T follicular helper cell (primary cell): ENCODE measurements at places on chromosomes 6 and 20.

- no peak for DNase-seq
These were observed 12.5 kb downstream of the TFAP2B start for GRCh38 chr6:50831186-50831585.

GRCh38 chr6:5778317-5778857 is 228.3 kb downstream of the NRN1 start:
- no peak for DNase-seq

GRCh38 chr20:9741996-9742395 is 96.9 kb downstream of the PAK5 start:
- no peak for DNase-seq

- peak; percentile 2 for DNase-seq
These were observed 17.9 kb upstream of the RUNX2 start for GRCh38 chr6:45310118-45310788.

DNA sequence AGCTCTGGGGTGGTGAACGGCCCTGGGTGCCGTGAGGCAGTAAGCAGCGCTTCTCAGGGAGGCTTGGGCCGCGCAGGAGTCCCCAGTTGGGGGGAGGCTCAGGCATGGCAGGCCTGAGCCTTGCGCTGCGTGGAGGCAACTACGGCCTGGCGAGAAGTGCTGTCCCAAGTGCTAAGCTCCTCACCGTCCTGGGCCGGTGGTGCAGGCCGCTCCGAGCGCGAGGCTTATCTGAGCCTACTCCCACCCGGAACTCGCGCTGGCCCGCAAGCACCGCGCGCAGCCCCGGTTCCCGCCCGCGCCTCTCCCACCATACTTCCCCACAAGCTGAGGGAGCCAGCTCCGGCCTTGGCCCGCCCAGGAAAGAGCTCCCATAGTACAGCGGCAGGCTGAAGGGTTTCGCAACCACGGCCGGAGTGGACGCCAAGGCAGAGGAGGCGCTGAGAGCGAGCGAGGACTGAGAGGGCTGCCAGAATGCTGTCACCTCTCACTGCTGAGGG is 1.8 kb upstream of the WRNIP1 start:
- no peak for DNase-seq

GRCh38 chr6:19052219-19052618 is 665.1 kb downstream of the RNF144B start:
- no peak for DNase-seq

DNA sequence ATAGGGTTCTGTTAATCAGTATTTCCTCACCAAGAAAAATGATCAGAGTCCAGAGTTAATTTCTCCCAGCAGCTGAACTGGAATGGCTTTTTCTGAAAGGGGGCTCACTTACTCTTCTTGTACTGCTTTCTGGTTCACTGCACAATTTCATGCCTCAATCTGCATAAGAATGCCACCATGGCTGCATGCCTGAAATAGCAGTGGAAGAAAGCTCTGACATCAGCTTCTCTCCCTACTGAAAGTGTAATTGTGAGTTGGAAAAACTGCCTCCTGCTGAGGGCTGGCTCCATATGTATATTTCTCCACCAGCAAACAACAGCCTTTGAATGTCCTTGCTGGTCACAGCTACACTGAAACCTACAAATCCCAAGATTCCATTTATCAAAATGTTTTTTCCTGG is 1027.2 kb upstream of the GJE1 start:
- no peak for DNase-seq

DNA sequence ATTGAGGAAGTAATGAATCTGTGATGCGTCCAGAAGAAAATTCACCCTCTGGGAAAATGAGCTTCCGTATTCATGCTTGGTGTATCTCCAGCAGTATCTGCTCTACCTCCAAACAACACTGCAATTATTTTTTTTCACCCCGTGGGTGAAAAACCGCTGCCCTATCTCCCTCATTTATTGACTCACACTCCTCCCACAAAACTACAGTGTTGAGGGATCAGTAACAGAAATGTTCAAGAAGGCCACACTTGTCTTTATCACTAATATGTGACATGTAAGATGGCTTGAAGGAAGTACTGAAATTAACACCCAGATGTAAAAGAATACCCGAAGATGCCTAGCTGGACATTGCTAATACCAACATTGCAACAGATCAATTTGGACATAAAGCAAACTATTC is 4.9 kb upstream of the TBX18 start:
- no peak for DNase-seq

DNA sequence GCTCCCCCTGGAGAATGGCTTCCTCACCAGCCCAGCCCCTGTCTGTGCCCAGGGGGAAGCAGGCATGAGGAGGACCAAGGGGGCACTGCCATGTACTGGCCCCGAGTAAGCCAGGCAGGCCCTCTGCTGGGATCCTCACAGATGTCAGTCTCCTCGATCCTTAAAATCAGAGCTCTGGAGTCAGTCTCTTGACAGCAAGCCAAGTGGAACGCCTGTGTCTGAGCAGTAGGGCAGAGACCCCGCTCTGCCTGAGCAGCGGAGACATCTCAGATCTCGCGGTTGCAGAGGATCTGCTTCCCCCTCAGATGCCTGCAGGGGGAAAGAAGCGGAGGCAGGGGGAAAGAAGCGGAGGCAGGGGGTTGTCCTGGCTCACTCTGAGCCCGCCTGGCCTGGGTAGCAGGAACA is 92.6 kb downstream of the SNX5 start:
- DNase-seq: no peak

DNA sequence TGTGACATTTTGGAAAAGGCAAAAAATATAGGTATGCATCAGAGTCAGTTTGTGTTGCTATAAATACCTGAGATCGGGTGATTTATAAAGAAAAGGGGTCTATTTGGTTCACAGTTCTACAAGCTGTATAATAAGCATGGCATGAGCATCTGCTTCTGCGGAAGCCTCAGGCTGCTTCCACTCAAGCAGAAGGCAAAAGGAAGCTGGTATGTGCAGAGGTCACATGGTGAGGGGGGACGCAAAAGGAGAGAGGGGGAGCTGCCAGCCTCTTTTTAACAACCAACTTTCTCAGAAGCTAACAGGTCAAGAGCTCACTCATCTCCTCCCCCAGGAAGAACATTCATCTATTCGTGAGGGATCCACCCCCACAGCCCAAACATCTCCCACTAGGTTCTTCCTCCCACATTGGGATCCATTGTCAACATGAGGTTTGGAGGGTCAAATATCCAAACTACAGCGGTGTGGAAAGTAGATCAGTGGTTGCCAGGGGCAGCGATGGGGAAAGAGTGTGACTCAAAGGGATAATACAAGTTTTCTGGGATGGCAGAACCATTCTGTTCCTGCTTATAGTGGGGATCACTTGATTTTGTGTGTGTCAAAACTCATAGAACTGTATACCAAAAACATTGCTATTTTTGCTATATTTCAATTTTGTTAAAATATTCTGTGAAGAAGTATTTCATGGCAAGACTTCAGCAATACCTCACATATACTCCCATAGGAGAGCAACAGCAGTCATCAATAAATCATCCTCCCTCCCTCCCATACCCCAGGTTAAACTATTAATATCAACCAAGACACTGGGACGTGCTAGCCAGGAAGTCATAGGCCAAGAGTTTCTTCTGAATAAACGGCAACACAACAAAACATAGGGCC is 9.9 kb upstream of the FAM50B start:
- no peak for DNase-seq

GRCh38 chr6:142811923-142812322 is 133.1 kb downstream of the HIVEP2 start:
- DNase-seq: no peak

DNA sequence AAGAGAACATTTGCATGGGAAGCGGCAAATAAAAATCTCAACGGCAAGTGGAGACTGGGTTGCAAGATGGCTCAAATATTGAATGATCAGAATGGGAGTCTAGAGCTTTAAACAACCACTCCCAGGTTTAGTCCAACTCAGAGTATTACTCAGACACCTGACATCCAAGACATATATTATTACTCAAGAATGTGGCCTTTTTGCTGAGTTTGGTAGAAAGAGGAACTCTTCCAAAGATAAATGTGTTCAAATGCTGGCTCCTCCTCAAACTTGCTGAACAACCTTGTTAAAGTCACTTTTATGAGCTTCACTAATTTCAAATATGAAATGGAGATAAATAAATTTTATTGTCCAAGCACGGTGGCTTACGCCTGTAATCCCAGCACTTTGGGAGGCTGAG is 77.8 kb downstream of the ESR1 start:
- no peak for DNase-seq

DNA sequence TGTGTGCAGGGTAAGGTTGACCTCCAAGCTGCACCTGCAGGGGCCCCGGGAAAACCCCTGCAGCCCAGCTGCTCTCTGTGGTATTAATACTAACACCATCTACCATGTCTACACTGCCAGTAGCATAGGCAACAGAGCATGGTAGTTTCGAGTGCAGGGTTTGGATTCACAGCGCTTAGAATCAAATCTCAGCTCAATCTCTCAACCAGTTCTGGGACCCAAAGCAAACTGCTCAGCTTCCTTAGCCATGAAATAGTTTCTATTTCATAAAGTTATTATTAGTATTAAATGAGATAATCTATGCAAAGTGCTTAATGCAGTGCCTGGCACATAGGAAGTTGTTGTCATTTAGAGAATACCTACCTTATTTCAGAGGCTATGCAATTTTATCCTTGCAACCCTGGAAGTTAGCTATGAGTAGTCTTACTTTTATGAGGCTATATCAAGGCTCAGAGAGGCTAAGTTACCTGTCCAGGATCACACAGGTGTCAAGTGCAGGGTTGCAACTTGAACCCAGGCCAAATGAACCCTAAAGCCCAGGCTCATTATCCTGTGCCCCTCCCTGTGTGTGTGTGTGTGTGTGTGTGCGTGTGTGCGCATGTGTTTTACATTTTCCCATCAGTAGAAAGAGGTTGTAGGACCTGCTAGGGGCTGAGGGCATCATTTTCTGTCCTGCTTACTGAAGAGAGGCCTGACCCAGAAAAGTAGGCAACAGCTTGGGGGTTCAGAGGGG is 27.6 kb upstream of the MRPS18A start:
- no peak for DNase-seq

GRCh38 chr20:51313358-51313827 is 229.1 kb downstream of the NFATC2 start:
- no peak for DNase-seq

DNA sequence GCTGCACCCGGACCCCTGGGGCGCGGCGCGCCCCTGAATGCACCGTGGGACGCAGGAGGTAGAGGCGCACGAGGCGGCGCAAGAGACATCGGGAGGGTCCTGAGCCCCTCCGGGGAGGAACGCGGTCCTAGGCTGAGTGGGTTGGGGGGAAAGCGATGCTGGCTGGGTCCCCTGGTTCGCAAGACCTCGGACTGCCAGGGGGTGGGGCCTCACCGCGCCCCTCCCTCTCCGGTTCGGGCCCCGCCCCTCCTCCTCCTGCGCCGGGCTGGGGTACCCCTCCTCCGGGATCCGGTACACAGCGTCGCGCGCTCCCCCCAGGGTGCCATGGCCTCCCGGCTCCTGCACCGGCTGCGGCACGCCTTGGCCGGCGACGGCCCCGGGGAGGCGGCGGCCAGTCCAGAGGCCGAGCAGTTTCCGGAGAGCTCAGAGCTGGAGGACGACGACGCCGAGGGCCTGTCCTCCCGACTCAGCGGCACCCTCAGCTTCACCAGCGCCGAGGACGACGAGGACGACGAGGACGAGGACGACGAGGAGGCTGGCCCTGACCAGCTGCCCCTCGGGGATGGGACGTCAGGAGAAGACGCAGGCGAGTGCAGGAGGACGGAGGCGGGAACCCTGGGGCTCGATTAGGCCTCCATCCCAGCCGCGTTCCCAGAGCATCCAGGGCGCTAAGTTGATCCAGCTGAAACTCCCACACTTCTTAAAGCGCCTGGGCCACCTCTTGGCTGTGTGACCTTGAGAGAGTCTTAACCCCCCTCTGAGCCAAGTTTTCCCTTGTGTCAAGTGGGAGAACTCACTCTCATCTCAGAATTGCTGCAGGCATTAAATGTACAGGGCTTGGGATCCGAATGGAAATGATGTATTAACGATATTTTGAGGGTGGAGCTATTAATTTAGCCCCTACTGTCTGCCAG is 541 bp downstream of the SNX21 start:
- DNase-seq: peak; percentile 12

GRCh38 chr20:45340951-45341350 is 7.3 kb downstream of the SDC4 start:
- no peak for DNase-seq

GRCh38 chr6:14972379-14973067 is 273.3 kb upstream of the JARID2 start:
- no peak for DNase-seq

DNA sequence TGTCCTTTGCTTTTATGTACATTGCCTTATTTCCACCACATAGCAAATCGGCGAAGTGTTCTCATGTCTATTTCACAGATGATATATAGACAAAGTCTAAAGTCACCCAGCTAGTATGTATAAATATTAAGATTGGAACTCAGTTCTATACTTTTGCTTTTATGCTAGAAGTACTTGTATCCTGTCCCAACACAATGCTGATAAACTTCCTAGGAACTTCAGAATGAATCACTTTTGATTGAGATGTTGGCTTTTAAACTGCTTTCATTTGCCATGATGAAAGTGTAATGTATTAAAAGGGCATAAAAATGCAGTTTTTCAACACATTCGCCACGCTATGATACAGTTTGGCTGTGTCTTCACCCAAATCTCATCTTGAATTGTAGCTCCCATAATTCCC is 50.8 kb downstream of the GCLC start:
- no peak for DNase-seq

DNA sequence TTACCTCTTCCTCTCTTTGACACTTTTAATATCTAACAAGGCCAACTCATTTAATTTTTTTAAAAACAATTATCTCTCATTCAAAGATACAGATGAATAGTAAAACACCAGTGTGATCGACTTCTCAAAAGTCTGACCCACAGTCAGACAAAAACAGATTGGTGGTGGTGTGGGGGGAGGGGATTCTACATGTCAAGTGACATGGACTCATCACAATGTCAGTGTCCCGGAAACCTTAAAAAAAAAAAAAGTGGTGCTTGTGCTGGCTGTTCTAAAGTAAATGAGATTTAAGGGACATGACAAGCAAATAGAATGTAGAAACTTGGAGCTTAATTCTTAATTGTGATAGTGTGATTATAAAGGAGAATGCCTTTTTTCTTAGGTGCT is 16.3 kb upstream of the RFPL4B start:
- DNase-seq: no peak

DNA sequence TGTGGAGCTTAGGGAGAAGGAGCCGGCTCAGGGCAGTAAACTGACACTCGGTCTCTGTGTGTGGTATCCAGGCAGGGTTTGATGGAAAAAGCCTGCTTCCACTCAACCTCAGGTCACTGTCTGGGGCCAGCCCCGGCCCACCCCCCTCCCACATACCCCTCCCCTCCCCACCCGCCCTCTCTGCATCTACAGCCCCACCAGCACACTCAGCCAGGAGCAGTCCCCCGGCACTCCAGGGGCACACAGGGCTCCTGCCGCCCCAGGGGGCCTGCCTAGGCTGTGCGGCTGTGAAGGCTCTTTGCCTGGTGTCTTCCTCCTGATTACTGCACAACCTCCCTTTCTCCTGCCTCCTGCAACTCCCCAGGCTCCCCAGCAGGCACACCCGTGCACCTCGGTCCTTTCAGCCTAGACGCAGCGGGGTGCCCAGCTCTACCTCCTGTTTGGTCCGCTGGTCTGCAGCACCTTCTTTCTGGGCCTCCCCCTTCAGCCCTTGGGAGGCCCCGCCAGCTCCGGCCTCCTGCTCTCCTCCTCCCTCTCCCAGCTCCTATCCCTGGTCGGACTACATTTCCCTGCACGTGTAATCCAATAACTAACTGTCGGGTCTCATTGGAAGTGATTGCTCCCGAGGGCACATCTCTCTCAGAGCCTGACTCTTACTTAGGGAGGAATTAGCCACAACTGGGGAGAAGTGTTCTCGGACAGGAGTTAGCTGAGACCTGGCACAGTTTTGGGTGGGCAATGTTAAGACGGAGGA is 1.3 kb upstream of the FOXF2 start:
- no peak for DNase-seq
